ENCODE measurements at places on chromosomes 11 and 22.
A peak's percentile ranks its signal among the peaks of the same experiment; 100 is the strongest.

- peak; percentile 67 for DNase-seq
Measured at GRCh38 chr11:32829680-32830412, at the start of gene PRRG4. Gene PRRG4 (plus strand): TSS chr11:32829927. CDS start chr11:32830530, 603 bp downstream.

- no peak for DNase-seq
Measured at GRCh38 chr22:25840891-25841290, 98.9 kb downstream of the MYO18B start.

DNA sequence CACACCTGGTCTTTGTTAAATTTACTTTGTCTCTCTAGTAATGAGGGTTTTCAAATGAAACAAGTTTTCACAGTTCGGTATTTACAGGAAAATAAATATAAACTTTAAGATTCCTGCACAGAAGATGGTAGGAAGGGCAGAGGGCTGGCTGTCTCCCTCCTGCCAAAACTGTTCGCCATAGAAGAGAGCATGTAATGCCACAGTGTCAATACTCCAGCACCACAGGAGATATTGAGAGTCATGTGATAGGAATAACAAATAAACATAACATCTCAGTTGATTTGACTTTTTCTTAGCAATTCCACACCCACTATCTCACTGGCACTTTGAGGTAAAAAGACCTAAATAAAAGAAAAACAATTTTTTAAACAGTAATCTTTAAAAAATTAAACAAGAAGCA lies 100.9 kb downstream of the MRTFA start:
- DNase-seq, result no peak

GRCh38 chr11:67117176-67117575 lies 1.9 kb upstream of the KDM2A start:
- no peak for DNase-seq

DNA sequence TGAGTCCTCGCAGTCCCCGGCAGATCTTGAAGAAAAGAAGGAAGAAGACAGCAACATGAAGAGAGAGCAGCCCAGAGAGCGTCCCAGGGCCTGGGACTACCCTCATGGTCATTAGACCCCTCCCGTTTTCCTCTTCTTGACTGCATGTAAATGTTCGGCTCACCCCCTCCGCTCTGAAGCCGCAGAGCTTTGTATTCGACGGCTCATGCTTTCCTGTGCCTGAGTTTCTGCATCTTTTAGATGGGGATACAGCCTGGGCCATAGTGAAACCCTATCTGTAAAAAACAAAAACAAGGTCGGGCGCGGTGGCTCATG lies 7.7 kb downstream of the USP18 start:
- DNase-seq, result no peak

DNA sequence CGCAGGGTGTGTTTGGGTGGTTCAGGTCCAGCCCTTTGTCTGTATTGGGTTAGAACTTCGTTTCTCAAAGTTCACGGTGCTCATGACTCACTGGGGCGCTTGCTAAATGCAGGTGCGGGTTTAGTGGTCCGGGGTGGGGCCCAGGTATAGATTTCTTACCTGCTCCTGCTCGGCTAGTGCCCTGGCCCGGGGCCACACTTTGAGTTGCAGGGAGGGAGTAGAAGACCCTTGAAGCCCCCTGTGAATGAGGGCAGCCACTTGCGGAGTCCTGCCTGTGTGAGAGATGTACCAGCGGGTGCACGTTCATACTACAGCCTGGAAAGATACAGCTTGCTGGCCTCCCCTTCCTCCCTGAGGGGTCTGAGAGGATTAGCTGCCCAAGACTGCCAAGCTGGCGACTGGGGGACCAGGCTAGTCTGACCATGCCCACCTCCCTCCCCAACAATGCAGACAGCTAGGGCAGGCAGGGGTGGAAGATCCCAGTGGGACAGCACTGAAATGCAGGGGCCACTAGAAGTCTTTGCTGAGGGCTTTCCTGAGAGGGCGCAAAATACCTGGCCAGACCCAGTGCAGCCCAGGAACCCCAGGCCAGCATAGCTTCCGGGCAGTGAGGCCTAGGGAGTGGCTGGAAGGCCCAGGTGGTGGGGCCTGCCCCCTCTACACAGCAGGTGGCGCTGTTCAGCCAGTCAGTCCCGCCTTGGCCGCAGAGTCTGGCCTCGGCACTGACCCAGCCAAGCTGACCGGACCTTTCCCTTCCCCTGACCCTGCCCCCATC lies 5.1 kb upstream of the MYRF start:
- peak; percentile 39 for DNase-seq

DNA sequence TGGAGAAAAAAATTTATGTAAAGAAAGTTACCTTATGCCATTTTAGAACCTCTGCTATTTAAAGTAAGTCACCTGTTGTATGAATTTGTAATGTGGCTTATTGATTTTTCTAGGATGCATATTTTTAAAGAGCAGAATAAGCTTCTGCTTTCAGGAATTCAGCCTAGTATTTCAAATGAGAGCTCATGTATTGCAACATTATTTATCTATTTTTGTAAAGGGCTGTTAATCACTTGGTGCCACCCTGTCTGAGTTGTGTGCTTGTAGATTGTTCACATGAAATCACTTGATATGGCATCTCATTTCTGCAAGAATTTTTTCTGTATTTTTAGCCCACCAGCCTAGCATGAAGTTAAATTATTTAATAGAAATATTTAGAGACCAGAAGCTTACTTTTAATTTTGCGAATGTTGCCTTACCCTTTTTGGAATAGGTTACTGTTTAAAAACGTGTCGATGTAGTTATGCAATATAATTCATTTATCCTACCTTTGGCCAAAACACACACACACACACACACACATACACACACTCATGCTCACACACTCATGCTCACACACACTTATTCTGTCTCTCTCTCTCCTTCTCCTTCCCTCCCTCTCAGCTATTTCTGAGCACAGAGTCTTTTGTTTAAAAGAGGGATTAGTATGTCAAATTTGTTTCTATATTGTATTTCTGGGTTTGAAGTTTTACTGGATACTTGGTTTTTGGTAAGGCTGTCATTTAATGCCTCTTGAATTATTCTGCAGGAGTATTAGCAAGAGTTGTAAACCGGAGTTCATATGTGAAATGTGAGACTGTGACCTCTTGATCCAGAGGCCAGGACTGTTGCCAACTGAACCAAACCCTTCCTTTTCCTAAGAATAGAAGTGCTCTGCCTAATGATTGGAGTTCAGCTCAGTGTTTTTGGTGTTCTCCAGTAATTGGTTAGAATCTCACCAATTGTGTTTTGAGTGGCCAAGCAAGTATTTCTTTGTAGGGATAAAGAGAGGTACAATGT lies 34.4 kb downstream of the YAP1 start:
- no peak for DNase-seq

- DNase-seq, result no peak
Measured at GRCh38 chr11:17019232-17019631, 5.0 kb upstream of the PLEKHA7 start.
